ENCODE measurements at places on chromosomes 7 and 10.
A peak's percentile ranks its signal among the peaks of the same experiment; 100 is the strongest.

DNA sequence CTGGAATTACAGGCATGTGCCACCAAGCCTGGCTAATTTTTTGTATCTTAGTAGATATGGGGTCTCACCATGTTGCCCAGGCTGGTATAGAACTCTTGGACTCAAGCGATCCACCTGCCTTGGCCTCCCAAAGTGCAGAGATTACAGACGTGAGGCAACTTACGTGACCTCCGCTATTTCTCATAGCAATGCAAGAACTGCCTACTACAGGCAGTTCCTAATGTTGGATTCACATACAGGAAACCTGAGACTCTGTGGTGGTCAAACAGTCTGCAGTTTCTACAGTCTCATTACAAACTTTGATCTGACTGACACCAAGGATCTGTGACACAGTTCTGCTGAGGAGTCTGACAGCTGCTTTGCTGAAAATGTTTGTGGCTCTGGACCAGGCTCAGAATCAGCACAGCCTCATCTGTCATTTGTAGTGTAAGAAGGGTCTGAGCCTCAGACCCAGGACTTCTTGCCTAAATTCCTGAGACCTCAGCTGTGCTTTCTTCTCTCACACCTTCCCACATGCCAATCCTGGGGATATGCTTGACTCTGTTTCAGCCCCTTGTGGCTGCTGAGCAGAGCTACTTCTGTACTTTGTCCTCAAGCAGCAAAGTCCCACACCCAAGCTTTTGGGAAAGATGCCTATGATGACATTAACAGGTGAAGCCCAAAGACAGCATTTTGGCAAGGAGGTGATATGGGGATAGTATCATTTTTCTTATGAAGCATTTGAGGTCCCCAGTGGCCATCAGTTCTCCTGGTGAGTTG, 48.0 kb upstream of the CYP2C9 start:
- no peak for DNase-seq

DNA sequence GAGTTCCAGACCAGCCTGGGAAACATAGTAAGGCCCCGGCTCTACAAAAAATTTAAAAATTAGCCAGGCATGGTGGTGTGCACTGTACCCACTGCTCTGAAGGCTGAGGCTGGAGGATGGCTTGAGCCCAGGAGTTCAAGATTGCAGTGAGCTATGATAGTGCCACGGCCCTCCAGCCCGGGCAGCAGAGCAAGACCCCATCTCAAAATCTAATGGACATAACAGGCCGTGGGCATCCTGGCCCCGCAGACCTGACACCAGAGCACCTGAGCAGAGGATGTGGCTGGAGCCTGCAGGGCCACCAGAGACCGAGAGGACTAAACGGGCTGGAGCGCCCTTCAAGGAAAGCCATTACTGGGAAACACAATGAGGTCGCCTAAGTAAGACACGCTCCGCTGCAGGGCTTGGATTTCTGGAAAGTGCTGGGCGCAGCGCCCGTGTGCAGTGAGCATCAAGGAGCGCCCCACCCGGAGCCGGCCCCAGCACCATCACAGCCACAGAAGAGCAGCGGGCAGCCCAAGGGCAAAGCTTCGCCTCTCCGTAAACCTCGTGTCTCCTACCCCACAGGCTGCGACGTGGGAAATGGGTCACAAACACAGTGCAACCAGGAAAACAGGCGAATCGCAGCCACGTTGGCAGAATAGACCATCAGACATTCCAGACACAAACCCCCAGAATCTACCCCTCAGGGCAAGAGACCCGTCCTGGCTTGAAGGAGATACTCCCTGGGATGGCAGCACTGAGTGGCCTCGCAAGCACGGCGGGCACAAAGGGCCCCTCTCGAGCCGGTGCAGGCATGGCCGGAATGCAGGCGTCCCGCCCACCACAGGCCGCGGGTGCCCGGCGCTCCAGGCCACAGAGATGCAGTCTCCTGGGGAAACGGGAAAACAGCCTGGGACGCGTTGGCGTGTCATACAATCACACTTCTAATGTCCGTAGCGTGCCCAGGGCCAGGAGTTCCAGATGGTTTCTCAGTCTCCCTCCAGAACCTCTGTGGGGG, 4.9 kb downstream of the RADIL start:
- no peak for DNase-seq

GRCh38 chr7:112649560-112649959, 140.6 kb downstream of the TMEM168 start:
- no peak for DNase-seq

DNA sequence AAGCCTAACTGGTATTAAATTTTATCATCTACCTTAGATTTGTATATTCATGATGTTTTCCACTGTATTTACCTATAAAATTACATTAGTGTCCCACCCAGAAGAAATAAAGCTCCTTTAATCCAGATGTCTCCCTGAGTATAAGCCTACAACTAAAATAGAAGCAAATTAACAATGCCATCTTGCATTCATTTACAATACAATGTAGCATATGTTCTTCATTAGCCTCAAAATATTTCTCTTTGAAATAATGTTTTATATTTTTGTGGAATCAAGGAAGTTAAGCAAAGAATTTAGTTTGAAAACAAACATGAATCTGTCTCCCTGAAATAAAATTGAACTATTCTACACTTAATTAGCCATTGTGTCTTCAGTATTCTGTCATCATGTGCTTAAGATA, 112.3 kb downstream of the CACNA2D1 start:
- no peak for DNase-seq

GRCh38 chr10:60646966-60647796, 131.1 kb upstream of the CDK1 start:
- DNase-seq = peak; percentile 37

GRCh38 chr7:78620920-78621319, 822.3 kb downstream of the PHTF2 start:
- DNase-seq = no peak

GRCh38 chr10:110717781-110718589, 73.8 kb downstream of the RBM20 start:
- no peak for DNase-seq

DNA sequence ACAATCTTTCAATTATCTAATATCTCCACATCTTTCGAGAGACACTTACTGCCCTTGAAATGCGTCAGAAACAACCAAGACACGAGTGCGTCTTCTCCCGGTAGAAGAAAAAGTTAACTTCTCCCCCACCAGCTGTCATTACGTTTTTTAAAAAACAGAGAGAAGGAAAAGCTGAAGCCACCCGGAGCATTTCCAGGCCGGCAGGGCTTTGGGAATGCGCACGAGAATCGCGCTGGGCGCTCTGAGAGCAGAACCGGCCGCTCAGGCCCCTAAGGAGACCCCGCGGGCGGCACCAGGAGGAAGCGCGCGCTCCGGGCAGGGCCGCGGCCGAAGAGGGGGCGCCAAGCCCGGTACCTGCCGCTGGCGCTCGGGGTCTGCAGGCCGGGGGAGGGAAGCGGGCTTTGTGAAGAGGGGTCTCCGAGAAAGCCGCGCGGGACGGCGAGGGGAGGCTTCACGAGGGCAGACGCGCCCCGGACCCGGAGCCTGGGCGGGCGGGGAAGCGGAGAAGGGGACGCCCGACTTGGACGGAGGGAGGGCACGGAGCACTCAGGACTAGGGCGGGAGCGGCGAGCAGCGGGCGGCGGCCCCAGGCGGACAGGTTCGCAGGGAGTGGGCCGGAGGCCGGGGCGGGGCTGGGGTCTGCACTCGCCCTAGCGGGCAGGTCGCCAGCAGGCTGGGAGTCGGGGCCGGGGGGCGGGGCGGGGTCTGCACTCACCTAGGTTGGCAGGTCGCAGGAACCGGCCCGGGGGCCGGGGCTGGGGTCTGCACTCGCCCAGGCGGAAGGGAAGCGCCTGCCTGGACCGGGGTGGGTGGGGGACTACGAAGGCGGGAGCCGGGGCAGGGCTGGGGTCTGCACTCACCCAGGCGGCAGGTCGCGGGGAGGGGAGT, 932 bp downstream of the ESYT2 start:
- peak; percentile 24 for DNase-seq

- DNase-seq = no peak
These were observed 18.9 kb upstream of the SEMA3D start for GRCh38 chr7:85205754-85206153.

DNA sequence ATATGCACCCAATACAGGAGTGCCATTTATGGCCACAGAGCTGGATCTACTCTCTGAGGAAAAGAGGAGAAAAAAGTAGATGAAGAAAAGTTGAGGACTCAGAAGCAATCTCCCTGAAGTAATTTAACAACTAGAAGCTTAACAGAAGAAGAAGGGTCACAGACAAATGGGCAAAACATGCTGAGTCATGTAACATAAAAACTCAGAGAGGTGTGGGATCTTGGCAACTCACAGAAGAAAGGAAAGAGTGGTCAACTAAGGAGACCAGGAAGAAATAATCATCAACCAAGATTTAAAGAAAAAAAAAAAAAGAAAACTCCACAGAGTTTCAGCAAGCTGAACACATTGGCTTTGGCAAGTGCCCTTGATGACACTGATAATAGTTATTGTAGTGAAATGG, 51.8 kb upstream of the BET1 start:
- no peak for DNase-seq

DNA sequence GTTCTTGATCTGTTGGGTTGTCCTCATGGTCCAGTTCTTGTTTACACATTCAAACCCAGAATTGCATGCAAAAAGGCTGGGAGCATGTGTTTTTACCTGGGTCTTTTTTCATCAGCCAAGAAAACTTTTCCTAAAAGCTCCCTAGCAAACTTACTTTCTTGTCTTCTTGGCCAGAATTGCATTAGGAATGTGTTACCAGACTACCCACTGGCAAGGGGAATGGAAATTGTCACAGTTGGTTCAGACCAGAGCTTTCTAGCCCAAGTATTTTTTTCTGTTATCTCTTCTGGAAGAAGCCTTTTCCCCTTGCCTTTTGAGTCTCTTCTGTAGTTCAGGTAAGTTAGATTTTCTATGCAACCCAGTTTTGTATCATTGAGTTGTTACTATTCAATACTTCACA, 77.5 kb downstream of the BMPR1A start:
- no peak for DNase-seq

- peak; percentile 15 for DNase-seq
These were observed 136.8 kb downstream of the MDFIC start for GRCh38 chr7:115058726-115059125.

DNA sequence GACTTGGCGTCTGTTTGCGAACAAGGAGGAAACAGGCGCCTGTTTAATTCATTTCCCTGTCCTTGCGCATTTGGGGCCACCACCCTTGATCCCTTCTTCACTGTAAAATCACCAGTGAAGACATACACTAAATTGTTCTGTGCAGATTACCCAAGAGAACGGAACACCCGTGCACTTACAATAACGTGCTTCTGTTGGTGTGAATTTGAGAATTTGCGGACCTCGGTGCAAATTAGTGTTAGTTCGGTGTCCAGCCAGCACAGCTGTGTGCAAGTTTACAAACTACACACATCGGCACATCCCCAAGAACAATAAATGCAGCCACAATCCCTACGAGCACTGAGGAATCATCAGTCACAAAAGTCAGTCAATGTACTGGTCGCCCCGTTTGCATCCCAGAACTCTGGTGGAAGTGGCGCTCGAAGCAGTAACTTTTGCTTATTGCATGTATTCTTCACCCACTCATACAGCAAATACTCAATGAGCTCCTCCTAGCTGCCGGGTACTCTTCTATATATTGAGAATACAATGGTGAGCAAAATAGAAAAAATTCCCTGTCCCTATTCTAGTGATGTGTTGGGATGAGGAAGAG, 786 bp upstream of the CNOT4 start:
- no peak for DNase-seq

DNA sequence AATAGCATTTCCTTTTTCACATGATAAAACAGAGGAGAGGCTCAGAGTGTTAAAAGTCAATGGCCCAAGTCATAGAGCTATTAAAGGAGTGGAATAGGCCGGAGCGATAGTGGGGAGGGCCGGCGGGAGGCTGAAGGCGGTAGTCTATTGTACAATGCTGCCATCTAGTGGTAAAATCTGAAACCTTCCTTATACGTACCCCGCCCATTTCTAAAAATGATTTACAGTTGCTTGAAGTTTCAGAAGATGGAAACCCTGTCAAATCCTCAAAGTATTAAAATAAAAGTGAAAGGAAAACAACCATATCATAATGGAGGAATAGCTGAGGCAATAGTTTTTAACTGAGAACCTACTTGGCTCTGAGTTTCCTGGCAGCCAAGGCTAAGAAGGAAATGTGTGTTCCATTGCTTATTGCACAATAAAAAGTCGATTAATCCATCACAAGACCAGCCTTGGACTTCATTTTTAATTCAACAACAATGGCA, 209.1 kb downstream of the CCSER2 start:
- DNase-seq = peak; percentile 23

GRCh38 chr7:55050281-55050680, 31.5 kb downstream of the EGFR start:
- no peak for DNase-seq

DNA sequence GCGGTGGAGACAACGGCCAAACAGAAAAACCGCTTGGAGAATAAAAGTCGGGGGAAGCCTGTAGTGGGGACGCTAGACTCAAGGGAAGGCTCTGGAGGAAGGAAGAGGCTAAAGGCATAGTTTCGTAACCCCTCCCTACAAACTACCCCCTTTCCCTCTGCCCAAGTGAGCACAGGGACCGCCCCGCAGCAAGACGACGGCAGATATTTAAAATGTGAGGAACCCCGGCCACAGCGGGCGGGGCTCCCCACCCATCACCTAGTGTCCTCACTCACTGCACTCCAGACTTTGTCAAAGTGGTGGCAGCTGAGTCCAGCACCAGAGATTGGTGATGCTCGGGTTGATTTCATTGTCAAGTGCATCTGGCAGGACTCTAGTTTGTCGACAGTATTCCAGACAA, 69.1 kb downstream of the PRKAG2 start:
- peak; percentile 59 for DNase-seq

- no peak for DNase-seq
These were observed 24.6 kb downstream of the FRMPD2 start for GRCh38 chr10:48249763-48250351.

GRCh38 chr10:122521011-122521410, 39.5 kb upstream of the DMBT1 start:
- peak; percentile 36 for DNase-seq

- DNase-seq = no peak
These were observed 109.0 kb downstream of the INPP5A start for GRCh38 chr10:132646443-132647097.

DNA sequence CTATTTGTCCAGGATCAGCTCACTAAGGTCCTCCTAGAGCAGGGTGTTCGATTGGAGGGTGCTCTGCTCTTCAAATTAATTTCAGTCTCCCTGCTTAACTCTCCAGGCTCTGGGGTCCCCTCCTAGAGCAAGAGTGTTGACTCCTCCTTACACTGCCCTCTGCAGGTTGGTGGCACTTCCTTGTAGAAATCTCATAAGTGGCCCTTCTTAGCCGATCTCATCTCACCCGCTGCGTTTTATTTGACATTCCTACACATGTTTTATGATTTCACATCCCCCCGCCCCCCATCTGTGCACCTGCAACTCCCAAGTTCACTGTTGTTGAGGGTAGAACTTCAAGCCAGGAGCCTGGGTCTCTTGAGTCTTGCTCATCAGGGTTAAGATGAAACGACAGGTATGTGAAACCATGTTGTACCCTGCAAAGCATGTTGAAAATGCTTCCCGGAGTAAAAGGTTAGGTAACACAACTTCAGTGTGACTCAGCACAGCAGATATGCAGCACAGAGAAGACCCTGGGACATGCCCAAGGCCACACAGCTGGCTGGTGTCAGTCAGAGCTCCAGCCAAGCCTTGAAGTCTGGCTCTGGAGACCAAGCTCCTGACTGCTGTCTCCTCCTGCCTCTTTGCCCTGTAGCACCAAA, 171.2 kb downstream of the PRKAG2 start:
- peak; percentile 10 for DNase-seq

Measured in NCI-H446 (cell line).